ENCODE measurements at places on chromosomes 4 and X.

- no peak for DNase-seq
These were observed 6.1 kb downstream of the CXCR3 start for GRCh38 chrX:71612256-71612655.

DNA sequence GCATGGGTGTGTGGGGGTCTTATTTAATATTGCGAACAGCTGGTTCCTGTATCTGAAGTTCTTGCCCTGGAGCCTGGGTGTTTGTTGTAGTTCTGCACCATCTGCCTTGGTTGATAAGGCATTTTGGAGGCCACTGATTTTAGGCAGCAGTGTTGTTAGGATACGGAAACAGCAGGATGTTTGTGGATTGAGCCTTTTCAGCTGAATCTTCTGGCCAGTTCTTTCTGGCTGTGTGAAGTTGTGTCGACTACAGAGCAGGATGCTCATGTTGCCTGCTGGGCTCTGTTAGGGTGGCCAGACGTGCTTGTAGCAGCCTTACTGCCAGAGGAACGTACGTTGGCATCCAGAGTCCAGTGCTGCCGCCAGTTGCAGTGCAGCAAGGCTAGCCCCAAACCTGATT, 134.2 kb downstream of the PTTG2 start:
- DNase-seq: peak; percentile 82

- no peak for DNase-seq
These were observed 104.1 kb downstream of the INPP4B start for GRCh38 chr4:142741995-142742394.

DNA sequence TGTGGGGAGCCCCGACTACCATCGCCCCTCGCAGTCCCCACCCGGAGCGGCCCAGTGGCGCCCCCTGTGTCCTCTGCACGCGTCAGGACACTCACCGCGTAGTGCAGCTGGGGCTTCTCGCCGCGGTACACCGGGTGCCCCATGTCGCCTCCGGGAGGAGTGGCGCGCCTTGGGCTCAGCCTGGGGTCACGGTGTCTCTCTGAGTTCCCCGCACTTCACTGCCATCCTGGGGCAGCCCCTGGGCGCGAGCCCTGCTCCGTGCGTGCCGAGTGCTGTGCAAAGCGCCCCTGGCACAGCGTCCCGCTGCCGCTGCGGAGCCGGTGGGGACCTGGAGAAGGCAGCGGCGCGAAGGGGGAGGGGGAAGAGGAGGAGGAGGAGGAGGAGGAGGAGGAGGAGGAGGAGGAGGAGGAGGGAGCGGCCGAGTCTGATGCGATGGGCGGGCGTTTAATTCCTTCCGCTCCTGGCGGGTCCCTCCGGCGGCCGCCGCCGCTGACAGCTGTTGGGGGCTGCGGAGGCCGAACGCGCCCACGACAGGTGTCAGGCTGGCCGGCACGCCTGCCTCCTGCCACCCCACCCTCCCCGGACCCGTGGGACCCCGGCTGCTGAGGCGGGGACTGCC, 134.3 kb downstream of the AMELX start:
- DNase-seq: peak; percentile 40

DNA sequence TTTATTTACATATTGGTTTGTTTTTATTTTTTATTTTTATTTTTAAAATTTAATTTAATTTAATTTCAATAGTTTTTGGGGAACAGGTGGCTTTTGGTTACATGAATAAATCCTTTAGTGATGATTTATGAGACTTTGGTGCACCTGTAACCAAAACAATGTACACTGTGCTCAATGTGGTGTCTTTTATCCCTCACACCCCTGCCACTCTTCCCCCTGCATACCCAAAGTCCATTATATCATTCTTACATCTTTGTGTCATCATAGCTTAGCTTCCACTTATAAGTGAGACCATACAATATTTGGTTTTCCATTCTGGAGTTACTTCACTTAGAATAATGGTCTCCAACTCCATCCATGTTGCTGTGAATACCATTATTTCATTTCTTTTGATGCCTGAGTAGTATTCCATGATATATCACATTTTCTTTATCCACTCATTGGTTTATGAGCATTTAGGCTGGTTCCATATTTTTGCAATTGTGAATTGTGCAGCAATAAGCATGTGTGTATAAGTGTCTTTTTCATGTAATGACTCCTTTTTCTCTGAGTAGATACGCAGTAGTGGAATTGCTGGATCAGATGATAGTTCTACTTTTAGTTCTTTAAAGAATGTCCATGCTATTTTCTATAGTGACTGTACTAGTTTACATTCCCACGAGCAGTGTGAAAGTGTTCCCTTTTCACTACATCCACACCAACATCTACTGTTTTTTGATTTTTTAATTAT, 157.1 kb downstream of the CPXCR1 start:
- no peak for DNase-seq

DNA sequence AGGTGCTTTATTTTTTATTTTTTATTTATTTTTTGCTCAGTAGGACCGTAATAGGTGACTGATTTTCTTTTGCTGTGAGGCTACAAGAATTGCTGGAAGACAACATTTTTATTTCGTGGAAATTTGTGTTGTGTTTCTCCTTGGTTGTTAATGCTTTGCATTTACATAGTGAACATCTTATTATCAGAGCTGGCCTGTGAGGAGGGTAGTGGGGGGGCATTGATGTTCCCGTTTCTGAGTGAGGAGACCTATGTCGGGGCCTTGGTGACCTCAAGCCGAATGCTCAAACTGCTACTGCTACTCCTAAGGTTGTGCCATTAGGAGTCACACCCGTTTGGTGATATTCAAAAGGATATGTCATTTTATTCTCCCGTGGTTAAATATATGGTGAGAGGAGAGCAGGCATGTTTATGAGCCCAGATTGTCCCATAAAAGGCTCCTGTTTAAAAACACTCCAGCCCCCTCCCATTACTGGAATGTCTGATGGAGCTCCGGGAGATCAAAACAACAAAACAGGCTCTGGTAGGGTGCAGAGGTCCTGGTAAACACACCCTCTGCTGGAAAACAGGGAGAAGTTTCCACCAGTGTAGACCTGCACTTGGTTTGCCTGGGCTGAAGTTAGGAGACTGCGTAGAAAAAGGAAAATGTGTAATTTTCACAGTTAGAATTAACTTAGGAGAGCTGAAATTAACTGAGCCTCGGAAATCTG, 5.6 kb downstream of the PDGFRA start:
- no peak for DNase-seq

GRCh38 chrX:30657196-30658161, 4.3 kb downstream of the GK start:
- DNase-seq: no peak

- peak; percentile 12 for DNase-seq
These were observed 15.1 kb downstream of the CSF2RA start for GRCh38 chrX:1283741-1284140.

GRCh38 chrX:114162068-114162735, 421.7 kb upstream of the HTR2C start:
- no peak for DNase-seq

- DNase-seq: no peak
These were observed 108.5 kb upstream of the WDR1 start for GRCh38 chr4:10225096-10225495.

DNA sequence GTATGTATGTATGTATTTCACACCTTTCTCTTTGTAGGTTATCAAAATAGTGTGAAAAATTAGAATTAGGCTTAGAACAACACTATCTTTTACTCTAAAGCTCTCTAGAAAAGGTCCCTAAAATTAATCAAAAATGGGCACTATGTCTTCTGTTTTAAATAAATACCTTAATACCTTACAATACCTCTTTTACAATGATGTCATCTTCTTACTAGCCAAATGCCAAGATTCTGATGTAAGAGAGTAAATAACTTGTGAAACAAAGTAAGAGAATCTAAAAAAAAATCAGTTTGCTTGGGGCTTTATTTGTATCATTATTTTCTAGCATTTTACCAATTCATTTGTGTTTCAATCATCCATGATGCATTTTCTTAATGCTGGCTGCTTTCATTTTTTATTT, 402.2 kb upstream of the MAGEB2 start:
- DNase-seq: no peak

DNA sequence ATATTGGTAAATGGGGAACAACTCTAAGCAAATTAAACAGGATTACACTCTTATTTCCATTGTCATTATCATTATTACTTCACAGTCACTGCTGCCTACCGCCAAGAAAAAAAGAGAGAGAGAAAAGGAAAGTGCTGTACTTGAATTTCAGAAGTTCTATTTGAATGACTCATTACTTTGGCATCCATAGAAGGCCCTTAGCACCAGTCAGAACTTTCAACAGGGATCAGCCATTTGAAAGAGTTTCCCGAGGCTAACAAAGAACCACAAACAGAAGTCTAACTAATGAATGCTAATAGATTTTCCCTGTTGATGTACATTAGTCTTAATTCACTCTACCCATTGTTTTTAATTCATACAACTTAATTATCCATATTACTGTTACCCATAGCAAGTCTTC, 116.3 kb downstream of the SHROOM4 start:
- no peak for DNase-seq

- no peak for DNase-seq
These were observed 4.9 kb upstream of the CTBP1 start for GRCh38 chr4:1253831-1254230.

DNA sequence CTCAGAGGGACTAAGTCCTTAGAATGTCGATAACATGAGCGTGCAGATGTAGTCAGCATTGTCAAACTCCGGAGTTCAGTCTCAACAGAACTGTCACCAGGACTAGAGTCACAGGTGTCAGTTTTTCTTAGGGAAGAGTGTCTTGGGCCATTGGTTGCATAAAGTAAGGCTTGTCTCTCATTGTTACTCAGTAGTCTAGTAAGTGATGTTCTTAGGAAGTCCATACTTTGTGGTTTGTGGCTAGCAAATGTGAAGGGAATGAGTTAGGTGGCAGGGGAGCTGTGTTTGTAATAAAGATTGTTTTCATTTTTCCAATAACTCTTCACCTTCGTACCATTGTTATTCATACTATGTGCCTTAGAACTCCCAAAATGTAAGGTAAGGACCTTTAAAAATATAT, 119.6 kb downstream of the AFF2 start:
- DNase-seq: no peak

GRCh38 chrX:124818033-124818432, 471.7 kb downstream of the SH2D1A start:
- no peak for DNase-seq

Data from left lung (tissue), 14 donors.